ENCODE measurements at places on chromosomes 13 and 19. TPM values are rescaled to one million over a fixed set of nuclear protein-coding genes. Genes with fewer than 3 reads are reported as not detected.

CD37 gene
- polyA plus RNA-seq = 3.5 TPM

FCGBP gene
- polyA plus RNA-seq = 0.74 TPM

MISP3 gene
- polyA plus RNA-seq = 12.4 TPM

DNM2 gene
- polyA plus RNA-seq = 110 TPM

IRF2BP1 gene
- 8.0 TPM for polyA plus RNA-seq

OR7A5 gene
- not detected for polyA plus RNA-seq

FOSB gene
- 2.1 TPM for polyA plus RNA-seq

ZNF850 gene
- polyA plus RNA-seq = 0.88 TPM

LHB gene
- not detected for polyA plus RNA-seq

PLPPR3 gene
- polyA plus RNA-seq = not detected

SMIM44 gene
- not detected for polyA plus RNA-seq

S1PR4 gene
- polyA plus RNA-seq = 1.9 TPM

All from heart right ventricle (tissue), 16 donors.